Right lobe of liver (tissue), 6 donors: ENCODE measurements at places on chromosomes 3 and 15.

DNA sequence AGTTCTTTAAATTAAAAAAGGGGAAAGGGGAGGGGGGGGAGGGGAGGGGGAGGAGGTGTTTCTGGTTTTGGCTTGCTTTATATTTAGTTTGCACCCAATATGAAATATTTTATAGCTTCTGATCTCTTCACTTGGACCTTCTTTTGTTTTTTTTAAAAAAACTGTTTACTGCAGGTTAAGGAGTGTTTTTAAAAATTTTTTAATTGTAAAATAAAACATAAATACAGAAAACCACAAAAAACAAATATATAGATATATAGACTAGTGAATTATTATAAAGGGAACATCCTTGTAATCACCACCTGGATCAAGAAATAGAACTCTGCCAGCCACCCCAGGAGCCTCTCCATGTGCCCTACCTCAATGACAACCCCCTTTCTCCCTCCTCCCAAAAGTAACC lies 861 bp upstream of the MYLK start:
- no peak overlapping the region for H3K4me3 ChIP-seq
- no peaks in the 10 kb centered on the region for H3K27me3 ChIP-seq
- no peaks in the 10 kb centered on the region for H3K36me3 ChIP-seq
- DNase-seq, result no peak

DNA sequence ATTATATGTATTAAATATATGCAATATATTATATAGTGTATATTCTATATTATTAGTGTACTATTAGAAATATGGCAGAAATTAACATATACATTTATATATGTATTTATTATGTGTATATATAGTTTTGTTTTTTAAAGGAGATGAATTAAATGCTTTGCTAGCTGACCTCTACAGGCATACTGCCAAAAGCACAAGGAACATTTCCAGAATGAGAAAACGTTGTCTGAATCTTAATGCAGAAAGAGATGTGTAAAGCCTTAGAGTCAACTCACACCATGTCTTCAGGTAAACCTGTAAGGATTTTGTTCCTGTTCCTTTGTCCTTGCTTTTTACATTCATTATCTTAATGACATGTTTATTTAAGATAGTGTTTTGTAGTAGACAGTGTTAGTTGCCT lies 111.9 kb downstream of the ST8SIA2 start:
- H3K4me3 ChIP-seq, result no peak overlapping the region
- no peak overlapping the region for H3K27ac ChIP-seq
- H3K36me3 ChIP-seq, result no peaks in the 10 kb centered on the region

DNA sequence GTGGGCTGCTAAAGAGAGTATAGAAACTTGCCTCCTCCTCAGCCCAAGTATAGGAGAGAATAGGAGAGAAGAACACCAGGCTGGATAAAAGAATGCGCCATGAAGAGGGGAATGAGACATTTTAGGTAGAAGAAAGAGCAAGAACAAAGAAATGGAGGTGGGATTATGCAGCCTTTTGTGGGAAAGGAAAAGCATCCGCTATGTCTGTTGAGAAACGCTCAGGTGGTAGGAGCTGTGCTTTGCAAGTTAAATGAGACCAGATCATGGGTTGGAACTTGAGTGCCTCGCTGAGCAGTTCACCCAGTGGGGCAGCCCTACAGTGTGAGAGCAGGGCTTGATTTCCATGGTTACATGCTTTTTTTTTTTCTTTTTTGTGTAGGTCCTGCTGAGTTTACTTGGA lies 11.5 kb upstream of the RTP1 start:
- H3K4me1 ChIP-seq, result no peaks in the 10 kb centered on the region
- H3K27me3 ChIP-seq, result no peaks in the 10 kb centered on the region
- DNase-seq, result no peak
- H3K4me3 ChIP-seq, result no peak overlapping the region
- no peaks in the 10 kb centered on the region for H3K36me3 ChIP-seq

GRCh38 chr3:139728414-139728813 lies 50.6 kb upstream of the NMNAT3 start:
- no peak overlapping the region for H3K4me3 ChIP-seq
- H3K4me1 ChIP-seq, result no peaks in the 10 kb centered on the region
- H3K27ac ChIP-seq, result no peak overlapping the region

GRCh38 chr3:119538772-119539171 lies 20.6 kb downstream of the CD80 start:
- H3K27me3 ChIP-seq, result no peaks in the 10 kb centered on the region
- H3K4me3 ChIP-seq, result no peak overlapping the region
- H3K4me1 ChIP-seq, result no peaks in the 10 kb centered on the region
- no peak overlapping the region for H3K27ac ChIP-seq

DNA sequence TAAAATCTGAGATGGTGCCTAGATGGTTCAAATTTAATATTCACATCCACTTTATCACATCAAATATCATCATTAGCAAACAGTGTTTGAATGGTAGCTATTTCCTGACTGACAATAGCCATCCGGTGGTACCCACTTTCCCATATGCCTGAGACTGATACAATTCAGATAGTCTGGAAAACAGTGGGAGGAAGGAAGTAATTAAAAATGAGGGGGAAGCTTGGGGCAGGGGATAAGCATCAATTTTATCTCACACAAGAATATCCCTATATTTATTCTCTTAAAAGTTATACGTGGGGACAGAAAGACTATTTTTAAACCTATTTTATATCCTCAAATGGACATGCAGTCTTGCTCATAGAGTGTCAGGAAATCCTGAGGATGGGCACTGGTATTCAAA lies 122.5 kb upstream of the GAP43 start:
- no peak overlapping the region for H3K27ac ChIP-seq
- no peaks in the 10 kb centered on the region for H3K36me3 ChIP-seq
- H3K27me3 ChIP-seq, result no peaks in the 10 kb centered on the region
- no peak overlapping the region for H3K4me3 ChIP-seq
- no peak for DNase-seq

GRCh38 chr3:10017636-10018292 lies 8.5 kb upstream of the FANCD2 start:
- H3K27ac ChIP-seq, result no peak overlapping the region

DNA sequence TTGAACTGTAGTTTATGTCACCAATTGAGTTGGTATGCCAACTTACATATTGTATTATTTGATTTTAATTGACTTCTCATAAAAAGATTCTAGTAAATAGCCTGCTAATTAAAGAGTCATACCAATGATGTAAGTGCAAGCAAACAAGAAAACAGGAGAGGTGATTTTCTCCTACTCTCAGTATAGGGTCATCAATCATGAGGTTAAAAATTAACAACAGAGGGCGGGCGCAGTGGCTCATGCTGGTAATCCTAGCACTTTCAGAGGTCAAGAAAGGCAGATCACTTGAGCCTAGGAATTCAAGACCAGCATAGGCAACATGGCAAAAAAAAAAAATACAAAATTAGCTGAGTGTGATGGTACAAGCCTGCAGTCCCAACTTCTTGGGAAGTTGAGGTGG lies 108.7 kb downstream of the MYO9A start:
- H3K27me3 ChIP-seq, result no peaks in the 10 kb centered on the region
- no peaks in the 10 kb centered on the region for H3K4me1 ChIP-seq

- no peaks in the 10 kb centered on the region for H3K36me3 ChIP-seq
- H3K27me3 ChIP-seq, result no peaks in the 10 kb centered on the region
- H3K4me3 ChIP-seq, result no peak overlapping the region
- peaks cover 8% of the 10 kb centered on the region for H3K4me1 ChIP-seq
- DNase-seq, result no peak
Observed at GRCh38 chr3:32397941-32398340, 6.3 kb downstream of the CMTM7 start.

DNA sequence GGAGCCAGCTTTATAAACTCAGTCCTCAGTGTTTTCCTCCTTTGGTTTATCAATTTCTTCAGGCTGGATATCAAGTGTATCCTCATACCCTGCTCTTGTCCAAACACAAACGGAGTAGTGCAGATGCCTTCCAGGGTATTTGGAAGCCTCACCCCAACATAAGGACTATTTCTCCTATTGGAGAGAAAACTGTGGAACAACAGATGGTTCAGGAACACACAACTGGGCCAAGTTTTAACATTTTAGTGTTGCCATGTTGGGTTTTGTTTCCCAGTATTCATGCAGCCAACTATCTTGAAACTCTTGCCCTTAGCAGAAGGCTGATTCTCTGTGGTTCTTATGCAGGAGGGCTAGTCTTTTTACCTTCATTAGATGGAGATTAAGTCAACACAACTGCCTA lies 398.1 kb downstream of the GABRB3 start:
- DNase-seq, result no peak
- no peak overlapping the region for H3K4me3 ChIP-seq
- no peak overlapping the region for H3K27ac ChIP-seq
- no peaks in the 10 kb centered on the region for H3K36me3 ChIP-seq
- no peaks in the 10 kb centered on the region for H3K27me3 ChIP-seq

GRCh38 chr15:80970018-80970657 lies 19.5 kb downstream of the MESD start:
- no peak overlapping the region for H3K27ac ChIP-seq
- DNase-seq, result no peak
- H3K27me3 ChIP-seq, result no peaks in the 10 kb centered on the region
- no peaks in the 10 kb centered on the region for H3K4me1 ChIP-seq
- no peaks in the 10 kb centered on the region for H3K36me3 ChIP-seq

- no peak for DNase-seq
- no peaks in the 10 kb centered on the region for H3K36me3 ChIP-seq
- H3K4me3 ChIP-seq, result no peak overlapping the region
- H3K4me1 ChIP-seq, result peaks cover 15% of the 10 kb centered on the region
Observed at GRCh38 chr15:39881790-39882189, 38.3 kb downstream of the GPR176 start.

DNA sequence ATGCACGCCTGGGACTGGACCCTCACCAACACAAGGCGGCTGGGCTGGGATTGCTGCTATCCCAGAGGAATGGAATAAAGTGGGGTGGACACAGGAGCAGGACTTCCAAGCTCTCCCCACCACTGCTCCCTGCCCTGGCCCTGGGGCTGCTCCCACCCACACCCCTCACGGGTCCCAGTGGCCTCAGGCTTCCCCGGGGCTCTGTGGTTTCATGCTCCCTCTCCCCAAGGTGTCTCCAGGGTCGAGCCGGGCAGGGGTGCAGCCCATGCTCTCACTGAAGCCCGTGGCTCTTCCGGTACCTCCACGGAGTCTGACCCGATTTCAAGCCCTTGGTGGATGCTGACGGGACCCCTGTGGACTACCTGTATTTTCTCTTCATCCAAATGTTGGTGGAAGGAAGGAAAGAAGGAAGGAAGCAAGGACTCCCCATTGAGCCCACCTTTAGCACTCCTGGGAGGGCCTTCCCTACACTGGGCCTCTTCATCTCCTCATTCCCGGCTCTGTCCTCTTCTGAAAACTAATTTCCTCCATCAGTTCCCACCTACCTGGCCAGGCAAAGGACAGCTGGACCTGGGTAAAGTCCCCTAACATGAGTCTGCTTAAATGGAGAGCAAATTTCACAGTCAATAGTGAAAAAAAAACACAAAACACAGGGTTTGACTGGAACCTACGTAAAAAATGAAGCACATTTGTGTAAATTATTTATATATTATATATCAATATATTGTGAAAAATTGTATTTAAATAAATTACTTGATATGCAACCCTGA lies 44.0 kb upstream of the PCSK6 start:
- H3K4me3 ChIP-seq, result no peak overlapping the region
- DNase-seq, result no peak
- peaks cover 6% of the 10 kb centered on the region for H3K4me1 ChIP-seq
- no peaks in the 10 kb centered on the region for H3K27me3 ChIP-seq
- no peak overlapping the region for H3K27ac ChIP-seq

DNA sequence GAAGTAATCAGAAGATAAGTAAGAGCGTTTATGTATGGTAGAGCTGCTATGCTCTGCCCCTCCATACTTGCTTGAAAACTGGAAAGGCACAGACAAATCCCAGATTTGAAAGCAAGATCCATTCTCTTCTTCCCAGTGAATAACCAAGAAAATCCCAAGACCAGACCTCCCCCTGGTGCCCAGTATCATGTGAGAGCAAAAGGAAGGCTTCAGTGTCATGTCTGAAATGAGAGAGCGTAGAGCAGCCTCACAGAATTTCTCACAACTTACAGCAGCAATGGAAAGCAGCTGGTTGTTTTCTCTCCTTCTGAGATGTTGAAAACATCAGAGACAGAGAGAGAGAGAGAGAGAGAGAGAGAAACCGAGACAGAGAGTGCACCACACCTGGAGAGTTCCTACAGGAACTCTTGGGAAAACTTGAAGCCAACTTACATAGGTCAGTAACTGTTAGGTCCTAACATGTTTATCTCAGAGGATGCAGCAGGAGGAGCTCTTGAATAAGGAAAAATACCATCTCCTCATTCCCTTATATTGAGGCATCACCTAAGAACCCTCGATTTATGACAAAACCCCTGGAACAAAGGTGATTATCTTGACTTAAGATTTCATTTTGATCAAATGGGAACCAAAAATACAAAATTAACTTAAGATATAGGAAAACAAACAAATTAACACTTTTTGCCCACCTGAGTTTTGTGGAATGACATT lies 273.3 kb downstream of the NSUN3 start:
- H3K27me3 ChIP-seq, result no peaks in the 10 kb centered on the region
- no peak overlapping the region for H3K27ac ChIP-seq
- H3K4me1 ChIP-seq, result no peaks in the 10 kb centered on the region
- H3K36me3 ChIP-seq, result no peaks in the 10 kb centered on the region
- DNase-seq, result no peak
- H3K4me3 ChIP-seq, result no peak overlapping the region

DNA sequence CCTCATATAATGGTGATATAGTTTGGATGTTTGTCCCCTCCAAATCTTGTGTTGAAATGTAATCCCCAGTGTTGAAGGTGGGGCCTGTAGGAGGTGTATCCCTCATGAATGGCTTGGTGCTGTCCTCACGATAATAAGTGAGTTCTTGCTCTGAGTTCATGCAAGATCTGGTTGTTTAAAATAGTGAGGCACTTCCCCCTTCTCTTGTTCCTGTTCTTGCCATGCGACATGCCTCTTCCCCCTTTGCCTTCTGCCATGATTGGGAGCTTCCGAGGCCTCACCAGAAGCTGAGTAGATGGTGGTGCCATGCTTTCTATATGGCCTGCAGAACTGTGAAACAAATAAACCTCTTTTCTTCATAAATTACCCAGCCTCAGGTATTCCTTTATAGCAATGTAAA lies 39.2 kb downstream of the REC114 start:
- H3K27me3 ChIP-seq, result no peaks in the 10 kb centered on the region
- H3K4me3 ChIP-seq, result no peak overlapping the region
- H3K27ac ChIP-seq, result no peak overlapping the region
- H3K36me3 ChIP-seq, result no peaks in the 10 kb centered on the region
- no peak for DNase-seq

DNA sequence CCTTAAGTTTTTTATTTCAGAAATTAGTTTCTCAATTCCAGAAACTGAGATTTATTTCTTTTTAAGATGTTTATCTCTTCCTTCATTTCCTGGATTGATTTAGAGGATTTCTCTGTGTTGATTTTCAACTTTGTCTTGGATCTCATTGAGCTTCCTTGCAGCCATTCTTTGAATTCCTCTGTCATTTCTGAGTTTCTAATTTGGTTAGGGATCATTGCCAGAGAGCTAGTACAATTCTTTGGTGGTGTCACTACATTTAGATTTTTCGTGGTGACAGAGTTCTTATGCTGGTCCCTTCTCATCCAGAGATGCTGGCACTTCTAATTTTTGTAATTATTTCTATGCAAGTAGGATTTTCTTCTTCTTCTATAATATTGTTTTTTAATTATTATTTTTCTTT lies 691.1 kb upstream of the NAALADL2 start:
- no peak overlapping the region for H3K4me3 ChIP-seq
- no peak for DNase-seq
- no peaks in the 10 kb centered on the region for H3K36me3 ChIP-seq
- no peaks in the 10 kb centered on the region for H3K27me3 ChIP-seq
- no peaks in the 10 kb centered on the region for H3K4me1 ChIP-seq
- H3K27ac ChIP-seq, result no peak overlapping the region

GRCh38 chr3:98709441-98709840 lies 53.7 kb upstream of the ST3GAL6 start:
- no peak overlapping the region for H3K4me3 ChIP-seq
- no peaks in the 10 kb centered on the region for H3K4me1 ChIP-seq
- DNase-seq, result no peak
- H3K27me3 ChIP-seq, result no peaks in the 10 kb centered on the region
- no peaks in the 10 kb centered on the region for H3K36me3 ChIP-seq

- DNase-seq, result no peak
- H3K4me1 ChIP-seq, result peaks cover 23% of the 10 kb centered on the region
- no peaks in the 10 kb centered on the region for H3K27me3 ChIP-seq
Observed at GRCh38 chr3:61157414-61157813, 93.8 kb downstream of the FHIT start.
